ENCODE measurements at places on chromosomes 1 and 21.

DNA sequence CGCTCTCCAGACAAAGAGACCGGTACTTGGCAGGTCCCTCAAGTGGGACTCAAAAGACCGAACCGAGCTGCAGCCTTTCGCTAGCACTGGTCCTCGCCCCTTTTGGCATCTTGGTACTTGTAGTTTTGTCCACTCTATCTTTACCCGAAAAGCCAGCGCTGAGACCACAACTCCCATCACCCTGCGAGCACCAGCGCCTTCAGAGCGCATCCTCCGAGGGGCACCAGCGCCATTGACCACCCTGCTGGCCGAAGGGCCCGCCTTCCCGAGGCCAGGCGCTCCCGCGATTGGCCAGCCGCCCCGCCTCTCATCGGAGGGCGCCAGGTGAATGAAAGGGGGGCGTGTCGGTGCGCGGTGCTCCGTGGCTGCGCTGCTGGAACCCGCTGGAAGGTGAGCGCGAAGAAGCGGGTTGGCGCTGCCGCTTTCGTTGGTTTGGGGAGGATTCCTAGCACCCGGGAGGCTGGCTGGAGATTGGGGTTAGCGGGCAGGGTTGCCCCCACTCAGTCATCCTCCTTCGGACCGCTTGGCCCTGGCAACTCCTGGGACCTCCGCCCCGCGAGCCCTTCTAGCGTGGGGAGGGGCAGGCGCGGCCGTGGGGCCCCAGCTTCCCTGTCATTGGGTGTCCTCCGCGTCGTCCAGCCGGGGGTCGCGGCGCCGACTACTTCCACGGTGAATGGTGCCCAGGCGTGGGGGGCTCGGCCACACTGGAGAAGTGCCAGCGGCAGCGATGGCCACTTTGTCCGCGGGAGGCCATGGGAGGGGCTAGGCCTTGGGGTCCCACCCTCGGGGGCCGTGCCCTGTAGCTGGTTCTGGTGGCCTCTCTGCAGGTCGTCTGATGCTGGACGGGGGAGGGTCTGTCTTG, at the start of gene ZBTB8B:
Gene ZBTB8B, plus strand, starts transcription at position 357 of the 862 bp plus-strand sequence. CDS start 5,553 bp downstream, outside the sequence.
- DNase-seq, result peak; percentile 66

GRCh38 chr1:2556277-2556677, at the start of gene TNFRSF14:
Gene TNFRSF14, plus strand, starts transcription at chr1:2556371. Its CDS starts 294 bp downstream, at chr1:2556665.
- no peak for DNase-seq

GRCh38 chr1:19483261-19483660, 2.1 kb downstream of the CAPZB start:
- DNase-seq, result no peak

DNA sequence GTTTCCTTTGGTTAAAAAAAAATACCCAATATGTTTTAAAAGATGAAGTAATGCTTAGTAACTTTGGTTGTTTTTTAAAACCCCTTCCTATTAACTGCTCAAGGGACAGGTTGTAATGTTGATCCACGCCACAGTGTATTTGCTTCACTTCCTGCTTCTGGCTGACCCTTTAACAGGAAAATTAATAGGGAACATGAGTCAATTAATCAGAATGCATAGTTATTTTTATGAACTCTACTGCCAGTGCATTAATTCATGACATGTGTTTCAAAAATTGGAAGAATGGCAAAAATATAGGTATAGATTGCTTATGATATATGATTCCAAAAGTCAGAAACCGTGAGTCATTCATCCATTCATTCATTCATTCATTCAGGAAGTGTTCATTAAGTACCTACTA, 204.8 kb downstream of the SETD4 start:
- no peak for DNase-seq

- DNase-seq, result no peak
Measured at GRCh38 chr1:204558467-204558866, 42.3 kb downstream of the MDM4 start.

- no peak for DNase-seq
Measured at GRCh38 chr1:18155881-18156385, 48.3 kb downstream of the IGSF21 start.

GRCh38 chr1:210654176-210654981, 325.7 kb downstream of the HHAT start:
- DNase-seq, result no peak

GRCh38 chr1:219518168-219518906, 94.6 kb downstream of the ZC3H11B start:
- no peak for DNase-seq

DNA sequence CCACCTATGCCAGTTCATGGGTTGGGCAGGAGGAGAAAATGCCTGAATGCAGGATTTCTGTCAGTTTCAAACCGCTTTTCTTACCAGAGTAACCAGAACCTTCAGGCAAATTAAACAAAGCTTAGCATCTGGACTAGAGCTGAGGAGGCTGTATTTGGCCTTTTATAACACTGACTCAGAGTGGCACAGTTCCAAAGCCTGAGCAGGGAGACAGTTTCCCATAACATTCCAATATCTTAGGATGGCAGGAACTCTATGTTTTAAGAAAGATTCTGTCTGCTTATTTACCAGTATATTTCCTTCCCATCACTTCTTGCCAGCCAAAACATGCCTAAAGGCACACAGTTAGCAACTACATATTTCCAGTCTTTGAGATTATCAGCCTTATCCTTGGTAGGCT, 46.8 kb downstream of the UBR4 start:
- no peak for DNase-seq

GRCh38 chr1:52880206-52880605, 37.6 kb downstream of the ZYG11A start:
- no peak for DNase-seq

DNA sequence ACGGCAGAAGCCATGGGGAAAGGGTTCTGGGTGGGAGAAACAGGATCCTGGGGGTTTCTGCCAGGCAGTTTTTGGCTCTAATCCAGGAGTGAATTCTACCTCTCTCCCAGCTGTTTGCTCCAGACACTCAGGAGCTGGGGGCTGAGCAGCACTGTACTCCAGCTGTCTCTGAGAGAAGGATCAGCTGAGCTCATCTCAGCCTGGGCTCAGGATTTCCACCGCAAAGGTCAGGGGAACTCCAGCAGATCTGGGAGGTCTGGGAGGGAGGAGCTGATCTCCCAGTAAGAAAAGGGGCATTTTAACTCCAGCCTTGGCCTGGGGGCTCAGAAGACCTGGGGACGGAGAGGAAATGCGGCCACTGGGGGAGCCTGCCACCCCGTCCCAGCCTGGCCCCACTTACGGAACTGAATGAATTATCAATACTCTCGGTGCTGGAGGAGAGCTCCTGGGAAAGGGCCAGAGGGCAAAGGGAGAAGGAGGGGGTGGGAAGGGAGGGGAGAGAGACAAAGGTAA, 17.3 kb downstream of the PI4KB start:
- no peak for DNase-seq

DNA sequence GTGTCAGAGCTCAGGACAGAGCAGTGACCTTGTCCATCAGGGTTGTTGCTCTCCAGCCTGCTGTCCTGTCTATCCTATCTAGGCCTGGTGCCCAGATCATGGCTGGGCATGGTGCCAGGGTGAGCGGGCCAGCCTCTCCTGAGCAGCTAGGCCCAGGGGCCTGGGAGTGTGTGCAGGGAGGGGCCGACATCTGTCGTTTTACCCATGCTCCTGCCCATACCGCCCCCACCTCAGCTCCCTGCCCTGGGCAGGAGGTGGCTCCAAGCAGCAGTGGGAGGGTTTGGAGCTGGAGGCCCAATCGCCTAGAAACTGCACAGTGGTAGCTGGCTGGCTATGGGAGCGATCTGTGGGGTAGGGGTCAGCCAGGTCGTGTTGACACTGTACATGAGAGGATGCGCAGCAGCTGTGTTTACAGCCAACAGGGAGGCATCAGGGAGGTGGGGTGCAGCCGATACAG, 6.5 kb downstream of the INSRR start:
- peak; percentile 34 for DNase-seq

DNA sequence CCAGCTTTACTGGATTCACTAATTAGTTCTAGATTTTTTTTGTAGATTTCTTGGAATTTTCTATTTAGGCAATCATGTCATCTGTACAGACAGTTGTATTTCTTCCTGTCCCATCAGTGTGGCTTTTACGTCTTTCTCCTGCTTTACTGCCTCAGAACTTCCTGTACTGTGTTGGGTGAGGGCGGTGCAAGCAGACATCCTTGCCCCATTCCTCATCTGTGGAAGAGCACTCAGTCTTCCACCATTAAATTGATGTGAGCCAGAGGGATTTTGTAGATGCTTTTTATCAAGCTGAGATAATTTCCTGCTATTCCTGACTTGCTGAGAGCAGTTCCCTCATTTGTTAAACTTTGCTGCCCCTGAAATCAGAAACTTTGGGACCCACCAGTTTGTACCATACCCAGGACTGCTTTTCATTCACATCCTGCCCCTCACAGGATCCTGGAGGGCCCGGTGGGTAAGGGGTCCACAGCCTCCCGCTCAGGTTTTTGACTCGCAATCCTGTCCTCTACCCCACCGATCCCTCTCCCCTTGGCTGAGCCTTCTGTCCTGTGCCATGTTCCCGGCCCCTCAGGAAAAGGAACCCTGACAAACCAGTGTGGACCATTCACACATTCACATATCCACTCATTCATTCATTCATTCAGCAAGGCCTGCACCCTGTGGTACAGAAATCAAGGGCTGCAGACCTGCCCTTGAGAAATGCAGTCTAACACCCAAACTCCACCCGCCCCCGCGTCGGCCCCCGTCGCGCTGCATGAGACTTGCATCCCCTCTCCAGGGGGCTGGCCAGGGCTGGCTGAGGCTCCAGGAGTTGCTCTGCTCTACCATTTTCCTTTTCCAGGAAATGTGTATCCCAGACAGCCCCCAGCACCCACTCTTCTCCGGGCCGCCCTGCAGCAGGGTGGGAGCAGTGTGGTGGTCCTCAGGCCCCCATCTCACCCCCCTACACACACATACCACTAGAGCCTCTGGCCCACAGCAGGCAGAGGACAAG, 246.5 kb upstream of the VAMP3 start:
- DNase-seq, result no peak

GRCh38 chr1:100972185-100972584, 53.4 kb downstream of the DPH5 start:
- no peak for DNase-seq

DNA sequence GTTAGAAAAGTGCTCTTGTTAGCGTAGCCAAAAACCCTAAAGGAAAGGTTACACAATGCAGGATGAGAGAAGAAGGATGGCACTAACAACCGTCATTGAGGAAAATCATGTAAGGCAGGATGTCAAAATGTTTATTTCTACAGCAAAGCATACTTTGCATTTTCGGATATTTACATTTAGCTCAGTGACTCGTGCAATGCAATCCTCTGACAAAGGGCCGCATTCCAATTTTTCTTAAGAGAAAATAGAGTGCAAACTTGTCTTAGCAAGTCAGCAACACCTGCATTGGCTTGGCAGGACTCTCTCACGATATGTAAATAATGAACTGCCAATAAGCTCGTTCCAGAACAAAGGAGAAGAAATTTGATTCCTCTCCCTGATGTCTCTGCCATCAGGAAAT, 33.3 kb downstream of the TIAM1 start:
- DNase-seq, result no peak

DNA sequence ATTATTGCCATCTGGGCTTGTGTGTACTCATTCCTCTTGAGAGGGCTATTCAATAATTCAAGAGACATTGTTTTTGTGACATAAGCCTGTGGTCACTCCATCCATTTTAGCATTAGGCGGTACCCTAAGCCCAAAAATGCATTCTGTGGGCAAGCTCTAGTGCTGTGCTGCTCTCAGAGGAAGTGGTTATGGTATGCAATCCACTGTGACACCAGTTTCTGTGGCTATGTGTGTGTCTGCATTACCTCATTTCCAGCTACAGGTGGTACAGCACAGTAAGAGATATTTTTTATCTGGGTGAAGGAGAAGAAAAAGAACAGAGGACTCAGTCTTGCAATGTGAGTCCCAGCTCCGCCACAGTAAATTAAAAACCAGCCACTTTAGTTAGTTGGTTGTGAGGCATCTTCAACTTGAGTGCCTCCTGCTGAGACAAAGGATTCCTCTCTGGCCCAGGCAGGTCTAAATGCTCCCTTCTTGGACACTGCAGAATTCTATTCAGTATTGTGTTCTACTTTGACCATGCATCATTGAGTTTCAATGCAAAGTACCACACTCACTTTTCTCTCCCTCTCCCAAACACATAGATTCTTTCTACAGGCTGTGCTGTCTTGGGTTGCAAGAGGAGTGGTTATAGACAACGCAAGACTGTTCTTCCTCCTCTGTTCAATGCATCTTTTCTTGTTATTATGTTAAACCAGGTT, 777.8 kb upstream of the BRINP3 start:
- no peak for DNase-seq

GRCh38 chr1:214640431-214641213, 37.6 kb downstream of the CENPF start:
- DNase-seq, result no peak

Data from amygdala (tissue), 56 donors.